Cardiac muscle cell (in vitro differentiated cells and primary cell): ENCODE measurements at places on chromosomes 6 and 20. TPM values are rescaled to one million over a fixed set of nuclear protein-coding genes. Genes with fewer than 3 reads are reported as not detected.
A peak's percentile ranks its signal among the peaks of the same experiment; 100 is the strongest.

Gene C6orf58
- total RNA-seq = not detected in 2 replicates

GRCh38 chr6:75752365-75752764 is 3.3 kb downstream of the MYO6 start:
- DNase-seq = no peak
- H3K4me3 ChIP-seq = no peak overlapping the region
- peaks cover 6% of the 10 kb centered on the region for H3K4me1 ChIP-seq
- no peaks in the 10 kb centered on the region for H3K27me3 ChIP-seq
- H3K36me3 ChIP-seq = no peaks in the 10 kb centered on the region

DNA sequence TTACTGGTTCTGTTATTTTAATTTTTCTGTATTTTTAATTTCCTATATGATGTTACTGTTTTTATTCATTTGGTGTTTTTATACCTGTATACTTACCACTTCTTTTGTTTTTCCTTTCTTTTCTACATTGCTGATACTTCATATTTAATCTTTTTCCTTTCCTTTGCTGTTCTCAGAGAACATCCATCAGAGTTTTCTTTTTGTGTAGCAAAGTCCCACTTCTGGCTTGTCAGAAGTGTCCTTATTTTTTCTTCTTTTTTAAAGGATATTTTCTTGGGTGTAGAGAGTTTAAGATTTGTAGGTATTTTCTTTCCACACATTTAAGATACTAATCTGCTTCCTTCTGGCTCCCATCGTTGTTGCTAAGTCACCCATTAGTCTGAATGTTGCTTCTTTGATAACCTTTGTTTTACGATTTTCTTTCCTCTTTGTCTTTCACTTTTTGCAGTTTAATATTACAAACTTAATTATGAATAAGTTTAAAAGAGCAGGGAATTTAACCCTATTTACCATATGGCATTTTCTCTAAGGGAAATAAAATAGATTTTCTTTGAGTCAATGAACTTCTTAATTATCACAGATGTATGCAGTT is 18.5 kb downstream of the CD2AP start:
- H3K27me3 ChIP-seq = no peaks in the 10 kb centered on the region
- H3K36me3 ChIP-seq = no peaks in the 10 kb centered on the region
- DNase-seq = no peak
- H3K4me1 ChIP-seq = no peaks in the 10 kb centered on the region
- H3K27ac ChIP-seq = no peak overlapping the region

GRCh38 chr20:48015141-48015910 is 230.0 kb upstream of the SULF2 start:
- H3K27me3 ChIP-seq = no peaks in the 10 kb centered on the region
- H3K36me3 ChIP-seq = no peaks in the 10 kb centered on the region
- H3K4me1 ChIP-seq = no peaks in the 10 kb centered on the region
- H3K27ac ChIP-seq = no peak overlapping the region
- no peak overlapping the region for H3K4me3 ChIP-seq

GRCh38 chr20:63348828-63349515 is 12.2 kb downstream of the CHRNA4 start:
- no peak for DNase-seq
- H3K27ac ChIP-seq = no peak overlapping the region
- no peaks in the 10 kb centered on the region for H3K4me1 ChIP-seq

- H3K4me1 ChIP-seq = peaks cover 38% of the 10 kb centered on the region
- H3K36me3 ChIP-seq = no peaks in the 10 kb centered on the region
- no peak overlapping the region for H3K4me3 ChIP-seq
- DNase-seq = no peak
- no peaks in the 10 kb centered on the region for H3K27me3 ChIP-seq
Observed at GRCh38 chr20:36147690-36148089, 6.8 kb upstream of the EPB41L1 start.

DNA sequence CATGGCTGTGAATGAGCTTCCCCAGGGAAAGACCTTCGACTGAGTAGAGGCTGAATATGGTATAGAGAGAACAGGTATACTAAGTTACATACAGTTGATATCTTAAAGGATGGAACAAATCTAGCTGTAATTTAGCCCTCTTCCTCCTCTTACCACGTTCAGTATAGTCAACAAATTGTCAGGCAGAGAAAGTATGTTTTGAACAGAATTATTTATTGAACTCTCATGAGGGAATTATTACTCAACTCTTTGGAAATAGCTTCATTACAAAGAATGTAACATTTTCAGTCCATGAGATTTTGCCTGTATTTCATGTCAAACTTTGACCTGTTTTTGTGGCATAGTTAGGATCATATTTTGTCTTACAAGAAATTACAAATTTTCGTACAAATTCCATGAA is 63.0 kb downstream of the SH3BGRL2 start:
- H3K36me3 ChIP-seq = no peaks in the 10 kb centered on the region
- DNase-seq = no peak
- peak overlapping the region; percentile 48 for H3K27ac ChIP-seq
- peaks cover 8% of the 10 kb centered on the region for H3K4me1 ChIP-seq
- H3K4me3 ChIP-seq = no peak overlapping the region
- H3K27me3 ChIP-seq = no peaks in the 10 kb centered on the region

DNA sequence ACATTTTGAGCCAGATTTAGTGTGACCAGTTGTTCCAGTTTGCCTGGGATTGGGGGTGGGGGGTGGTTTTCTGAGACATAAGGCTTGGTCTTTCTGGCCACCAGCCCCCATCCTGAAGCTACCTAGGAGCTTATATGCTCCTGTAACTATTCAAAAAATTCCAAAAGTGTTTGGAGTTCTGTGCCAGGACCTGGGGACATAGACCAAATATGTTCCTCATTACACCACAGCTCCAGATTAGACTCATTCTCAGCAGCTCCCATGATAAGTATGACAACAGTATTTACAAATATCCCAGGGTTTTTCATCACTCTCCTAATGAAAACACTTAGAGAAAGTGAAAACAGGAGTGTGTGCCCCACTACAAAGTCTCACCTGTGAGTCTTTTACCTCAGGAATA is 37.8 kb upstream of the RNF144B start:
- H3K27ac ChIP-seq = no peak overlapping the region
- no peak overlapping the region for H3K4me3 ChIP-seq
- no peaks in the 10 kb centered on the region for H3K4me1 ChIP-seq
- H3K27me3 ChIP-seq = no peaks in the 10 kb centered on the region
- no peak for DNase-seq
- H3K36me3 ChIP-seq = no peaks in the 10 kb centered on the region

Gene SLC9A8
- total RNA-seq = 7.6 and 9.4 TPM in 2 replicates

Gene BEND6
- 0.09 and 0.11 TPM in 2 replicates for total RNA-seq

GRCh38 chr6:14644381-14644780 is 526.8 kb downstream of the CD83 start:
- H3K36me3 ChIP-seq = no peaks in the 10 kb centered on the region
- no peak overlapping the region for H3K27ac ChIP-seq
- peaks cover 27% of the 10 kb centered on the region for H3K4me1 ChIP-seq

GRCh38 chr20:49758781-49759180 is 45.1 kb upstream of the B4GALT5 start:
- H3K4me3 ChIP-seq = no peak overlapping the region
- no peak overlapping the region for H3K27ac ChIP-seq
- H3K4me1 ChIP-seq = peaks cover 9% of the 10 kb centered on the region
- H3K27me3 ChIP-seq = no peaks in the 10 kb centered on the region
- no peaks in the 10 kb centered on the region for H3K36me3 ChIP-seq
- no peak for DNase-seq

GRCh38 chr6:165486183-165487137 is 176.6 kb downstream of the PDE10A start:
- H3K27me3 ChIP-seq = no peaks in the 10 kb centered on the region
- H3K4me1 ChIP-seq = peaks cover 17% of the 10 kb centered on the region
- no peak overlapping the region for H3K4me3 ChIP-seq
- H3K36me3 ChIP-seq = no peaks in the 10 kb centered on the region

GRCh38 chr6:170140129-170140528 is 150.7 kb downstream of the DLL1 start:
- no peaks in the 10 kb centered on the region for H3K4me1 ChIP-seq
- H3K27ac ChIP-seq = no peak overlapping the region
- H3K27me3 ChIP-seq = no peaks in the 10 kb centered on the region

Gene TTLL9
- total RNA-seq = 0.15 TPM in 1 of 2 replicates, not detected in the other

GRCh38 chr20:53291548-53291947 is 302.1 kb downstream of the ZNF217 start:
- H3K36me3 ChIP-seq = no peaks in the 10 kb centered on the region
- no peaks in the 10 kb centered on the region for H3K27me3 ChIP-seq
- H3K4me1 ChIP-seq = no peaks in the 10 kb centered on the region

DNA sequence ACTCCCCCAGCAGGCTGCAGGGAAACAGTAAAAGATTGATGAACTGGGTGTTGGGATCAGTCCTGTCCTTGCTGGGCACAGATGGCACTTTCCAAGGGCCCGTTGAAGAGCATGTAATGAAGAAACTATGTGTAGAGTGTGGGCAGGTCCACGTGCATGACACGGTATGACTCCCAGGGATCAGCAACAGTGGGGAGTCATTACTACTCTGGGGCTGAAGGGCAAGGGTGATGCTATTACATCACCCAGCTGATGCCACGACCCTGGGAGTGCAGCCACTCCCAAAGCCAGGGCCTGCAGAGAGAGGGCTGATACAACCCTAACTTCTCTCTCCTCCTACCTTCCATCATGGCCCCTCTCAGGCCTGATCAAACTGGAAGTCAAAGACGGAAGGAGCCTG is 20.1 kb downstream of the KCNK17 start:
- H3K27me3 ChIP-seq = no peaks in the 10 kb centered on the region
- DNase-seq = no peak
- no peak overlapping the region for H3K27ac ChIP-seq

Gene CCM2L
- total RNA-seq = 0.69 and 0.92 TPM in 2 replicates

Gene SMPDL3A
- 1.4 and 4.5 TPM in 2 replicates for total RNA-seq

DNA sequence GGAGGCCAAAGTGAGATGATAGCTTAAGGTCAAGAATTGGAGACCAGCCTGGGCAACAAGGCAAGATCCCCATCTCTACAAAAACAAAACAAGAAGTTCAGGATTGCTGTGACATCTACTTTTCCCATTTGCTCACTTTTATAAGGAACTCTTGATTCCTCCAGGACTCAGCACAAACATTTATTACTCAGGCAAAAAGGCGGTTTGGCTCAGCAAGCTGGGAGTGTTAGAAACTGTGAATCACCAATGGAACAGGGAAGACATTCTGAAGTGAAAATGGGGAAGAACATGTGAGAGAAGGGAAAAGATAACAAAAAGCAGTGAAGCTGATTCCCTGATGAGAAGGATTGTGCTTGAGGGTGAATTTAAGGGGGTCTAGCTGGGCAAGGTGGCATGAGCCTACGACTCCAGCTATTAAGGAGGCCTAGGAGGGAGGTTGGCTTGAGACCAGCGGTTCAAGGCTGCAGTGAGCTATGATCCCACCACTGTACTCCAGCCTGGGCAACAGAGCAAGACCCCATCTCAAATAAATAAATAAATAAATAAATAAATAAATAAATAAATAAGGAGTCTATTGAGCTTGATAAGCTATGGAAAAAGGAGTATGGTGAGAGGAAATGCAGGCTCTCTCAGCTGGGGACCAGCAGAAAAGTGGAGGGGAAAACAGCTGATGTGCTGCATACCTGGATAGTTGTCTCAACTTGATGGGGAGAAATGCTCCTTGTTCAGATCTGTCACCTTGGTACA is 65.4 kb upstream of the HDDC2 start:
- DNase-seq = no peak
- no peak overlapping the region for H3K4me3 ChIP-seq
- H3K4me1 ChIP-seq = peaks cover 54% of the 10 kb centered on the region
- H3K27ac ChIP-seq = no peak overlapping the region
- H3K27me3 ChIP-seq = no peaks in the 10 kb centered on the region
- no peaks in the 10 kb centered on the region for H3K36me3 ChIP-seq

Gene KCNQ2
- total RNA-seq = 13.7 and 18.0 TPM in 2 replicates

Gene SYNDIG1
- 1.7 and 2.5 TPM in 2 replicates for total RNA-seq
